Thoracic aorta (tissue), 2 donors: ENCODE measurements at places on chromosomes 6 and 20.

DNA sequence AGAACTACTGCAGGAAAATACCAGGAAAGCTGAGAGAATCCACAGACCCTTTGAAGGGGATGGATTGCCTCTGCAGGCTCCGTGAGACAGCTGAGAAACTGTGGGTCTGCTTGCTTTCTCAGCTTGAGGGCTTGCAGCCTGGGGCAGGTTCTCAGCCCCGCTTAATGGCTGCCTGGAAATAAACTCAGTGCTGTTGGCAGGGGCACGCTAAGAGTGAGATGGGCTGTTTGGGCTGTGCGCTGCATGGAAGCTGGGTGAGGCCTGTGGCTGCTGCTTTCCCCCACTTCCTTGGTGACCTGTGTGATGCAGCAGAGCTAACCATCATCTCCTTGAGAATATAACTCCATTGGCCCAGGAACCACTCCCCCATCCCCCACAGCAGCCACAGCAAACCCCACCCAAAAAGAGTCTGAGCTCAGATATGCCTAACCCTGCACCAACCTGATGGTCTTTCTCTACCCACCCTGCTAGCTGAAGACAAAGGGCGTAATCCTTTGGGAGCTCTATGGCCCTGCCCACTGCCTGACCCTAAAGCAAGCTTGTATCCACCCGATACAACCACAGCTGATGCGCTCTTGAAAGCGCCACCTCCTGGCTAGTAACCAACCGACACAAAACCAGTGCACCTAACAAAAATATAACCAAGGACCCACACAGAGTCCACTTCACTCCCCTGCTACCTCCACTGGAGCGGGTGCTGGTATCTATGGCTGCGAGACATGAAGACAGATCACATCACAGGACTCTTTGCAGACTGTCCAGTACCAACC, 800.6 kb upstream of the MAP3K7 start:
- no peak for DNase-seq

DNA sequence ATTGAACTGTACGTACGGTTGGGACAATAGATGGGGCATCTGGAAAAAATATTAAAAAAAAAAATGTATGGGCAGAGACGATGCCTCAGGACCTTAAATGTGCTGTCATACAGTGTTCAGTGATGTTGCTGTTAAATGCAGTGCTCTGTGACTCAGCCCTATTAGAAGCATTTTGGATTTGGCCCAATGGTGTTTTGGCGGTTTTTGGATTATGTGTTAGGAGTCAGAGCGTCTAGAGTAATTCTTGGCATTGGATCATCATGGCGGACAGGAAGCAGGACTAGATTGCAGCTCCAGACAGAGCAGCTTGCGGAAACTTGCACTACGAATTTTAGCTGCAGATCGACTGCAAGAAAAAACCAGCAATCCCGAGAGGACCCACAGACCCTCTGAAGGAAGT, 280.0 kb downstream of the SOX4 start:
- peak; percentile 65 for DNase-seq

DNA sequence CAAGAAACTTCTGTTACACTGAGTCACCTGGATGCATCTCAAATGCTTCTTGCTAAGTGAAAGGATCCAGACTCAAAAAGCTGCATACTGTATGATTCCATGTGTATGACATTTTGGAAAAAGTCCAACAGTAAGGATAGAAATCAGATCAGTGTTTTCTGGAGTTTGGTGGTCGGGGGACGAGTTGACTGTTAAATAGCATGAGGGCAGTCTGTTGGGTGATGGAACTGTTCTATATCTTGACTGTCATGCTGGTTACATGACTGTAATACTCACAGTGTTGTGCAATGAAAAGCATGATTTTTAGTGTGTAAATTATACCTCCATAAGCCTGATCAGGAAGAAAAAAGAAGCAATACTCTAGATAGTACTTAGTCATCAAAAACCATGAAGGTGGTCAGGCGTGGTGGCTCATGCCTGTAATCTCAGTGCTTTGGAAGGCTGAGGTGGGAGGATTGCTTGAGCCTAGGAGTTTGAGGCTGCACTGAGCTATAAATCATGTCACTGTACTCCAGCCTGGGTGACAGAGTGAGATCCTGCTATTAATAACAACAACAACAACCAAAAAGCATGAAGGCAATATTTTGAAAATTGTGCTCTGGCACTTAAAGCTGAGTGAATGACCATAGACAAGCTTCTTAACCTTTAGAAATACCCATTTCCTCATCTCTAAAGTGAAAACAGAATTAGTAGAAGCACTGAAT, 30.5 kb upstream of the SASH1 start:
- DNase-seq: no peak

GRCh38 chr6:2556761-2557160, 194.0 kb downstream of the MYLK4 start:
- no peak for DNase-seq

DNA sequence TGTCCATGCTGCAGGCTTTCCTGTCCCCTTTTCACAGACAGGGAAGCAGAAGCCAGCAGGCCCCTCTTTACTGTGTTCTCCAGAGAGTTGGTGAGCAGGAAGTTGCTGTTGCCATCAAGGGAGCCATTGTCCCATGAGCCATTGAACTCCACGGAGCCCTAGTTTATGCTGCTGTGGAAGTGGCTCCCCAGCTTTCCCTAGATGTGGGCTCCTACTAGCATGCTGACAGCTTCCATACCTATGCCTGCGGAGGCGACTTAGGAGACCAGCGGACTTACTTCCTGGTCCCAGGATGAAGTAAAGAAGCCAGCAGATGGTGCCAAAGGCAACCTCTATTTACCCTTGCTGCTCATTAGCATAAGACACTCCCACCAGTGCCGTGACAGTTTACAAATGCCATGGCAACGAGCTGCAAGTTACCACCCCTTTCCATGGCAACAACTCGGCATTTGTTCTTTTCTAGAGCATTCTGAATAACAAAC, 30.8 kb upstream of the FKBP1A start:
- no peak for DNase-seq

GRCh38 chr6:967701-968100, 274.8 kb upstream of the EXOC2 start:
- DNase-seq: no peak

GRCh38 chr6:21826023-21826422, 232.5 kb downstream of the SOX4 start:
- no peak for DNase-seq

- no peak for DNase-seq
Observed at GRCh38 chr20:57747861-57748481, 38.2 kb upstream of the PMEPA1 start.

DNA sequence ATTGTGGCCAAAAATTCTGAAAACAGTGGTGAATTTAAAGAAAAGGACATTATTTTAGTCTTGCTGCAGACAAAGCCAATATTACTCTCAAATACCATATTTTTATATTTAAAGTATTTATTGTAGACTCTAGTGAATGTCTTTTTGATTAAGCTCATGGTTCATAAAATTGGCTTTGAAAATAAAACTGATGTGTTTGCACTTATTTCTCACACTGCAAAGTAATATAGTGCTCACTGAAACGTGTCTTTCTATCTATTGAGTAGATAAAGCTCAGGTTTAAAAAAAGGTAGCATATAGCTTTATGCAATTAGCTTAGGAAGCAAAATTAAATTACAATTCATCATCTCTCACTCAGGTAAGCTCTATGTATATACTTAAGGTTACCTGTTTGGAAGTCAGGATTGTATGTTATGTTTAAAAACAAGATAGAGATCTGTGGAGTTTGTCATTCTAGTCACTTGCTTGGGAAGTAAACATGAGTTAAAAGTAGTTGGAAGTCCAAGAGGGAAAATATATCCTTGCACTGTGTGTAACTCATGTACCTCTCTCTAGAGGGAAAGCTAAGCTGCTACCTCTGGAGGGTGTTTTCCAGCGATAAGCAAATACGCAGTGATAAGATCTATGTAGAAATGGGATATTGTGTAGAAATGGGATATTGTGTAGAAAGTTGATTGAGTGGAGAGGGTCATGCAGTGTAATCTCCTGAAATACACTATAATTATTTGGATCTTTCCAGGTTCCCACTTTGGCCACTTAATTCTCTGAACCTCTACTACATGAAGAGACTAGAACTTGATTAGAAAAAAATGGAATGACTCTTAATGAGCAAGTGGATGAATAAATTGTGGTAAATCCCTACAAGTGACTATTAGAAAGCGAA, 29.9 kb upstream of the SPTLC3 start:
- DNase-seq: no peak

DNA sequence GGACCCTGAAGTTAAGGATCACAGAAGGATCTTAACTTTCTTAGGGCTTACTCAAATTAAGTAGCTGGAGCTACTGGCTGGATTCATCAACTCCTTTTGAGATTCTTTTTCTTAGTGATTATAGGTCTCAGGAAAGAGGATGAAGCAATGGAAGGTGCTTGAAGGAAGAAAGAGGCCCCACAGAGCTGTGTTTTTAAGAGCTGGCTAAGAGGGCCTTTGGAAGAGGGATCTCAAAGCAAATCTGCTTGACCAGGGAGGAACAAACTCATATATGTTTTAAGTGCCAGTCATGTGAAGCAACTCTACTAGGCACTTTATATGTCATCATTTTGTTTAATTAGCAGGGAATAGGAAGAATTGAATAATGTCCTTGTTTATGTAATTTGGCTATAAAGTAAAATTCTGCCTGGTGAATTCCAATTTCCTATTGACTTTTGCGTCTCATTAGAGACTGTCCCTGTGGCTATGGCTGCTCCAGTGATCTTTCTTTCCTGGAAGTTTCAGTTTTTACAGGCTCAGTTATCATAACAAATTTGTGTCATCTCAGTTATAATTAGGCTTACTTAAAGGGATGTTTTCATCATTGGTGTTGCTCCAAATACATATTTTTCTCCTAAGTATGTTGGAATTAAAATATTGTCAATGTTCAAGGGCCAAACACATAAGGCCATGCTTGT, 222.8 kb upstream of the CITED2 start:
- no peak for DNase-seq

- no peak for DNase-seq
Observed at GRCh38 chr6:64415926-64416325, 780.3 kb downstream of the PHF3 start.

DNA sequence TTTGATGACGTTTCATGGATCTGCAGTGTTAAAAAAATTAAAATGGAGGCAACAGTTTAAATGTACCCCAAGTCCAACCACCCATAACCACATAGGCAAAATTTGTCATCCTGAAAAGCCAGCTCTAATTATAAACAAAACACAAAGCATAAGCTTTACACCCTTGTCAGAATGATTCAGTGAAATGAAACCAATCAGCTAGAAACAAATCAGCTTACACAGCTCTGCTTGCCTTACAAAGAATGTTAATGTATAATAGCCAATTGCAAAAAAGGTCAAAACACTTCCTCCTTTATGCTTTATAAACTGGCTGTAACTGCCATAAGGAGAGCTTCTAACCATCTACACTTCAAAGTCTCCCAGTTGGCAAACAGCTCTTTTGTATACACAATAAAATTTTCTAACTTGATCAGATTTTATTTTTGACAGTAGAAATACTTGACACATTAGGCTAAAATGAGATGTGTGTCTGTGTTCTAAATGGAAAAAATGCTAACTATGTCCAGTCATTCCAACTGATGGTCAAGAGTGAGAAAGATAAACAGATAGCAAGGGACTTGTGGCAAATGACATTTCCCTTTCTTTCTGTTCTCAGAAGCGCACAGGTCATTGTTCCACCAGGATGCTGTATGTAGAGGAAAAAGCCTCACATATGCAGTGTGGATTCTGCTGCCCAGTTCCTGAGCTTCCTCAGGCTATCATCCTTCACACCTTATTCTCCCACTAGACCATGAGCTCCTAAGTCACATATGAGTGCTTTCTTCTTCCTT, 344.3 kb upstream of the ID4 start:
- no peak for DNase-seq

DNA sequence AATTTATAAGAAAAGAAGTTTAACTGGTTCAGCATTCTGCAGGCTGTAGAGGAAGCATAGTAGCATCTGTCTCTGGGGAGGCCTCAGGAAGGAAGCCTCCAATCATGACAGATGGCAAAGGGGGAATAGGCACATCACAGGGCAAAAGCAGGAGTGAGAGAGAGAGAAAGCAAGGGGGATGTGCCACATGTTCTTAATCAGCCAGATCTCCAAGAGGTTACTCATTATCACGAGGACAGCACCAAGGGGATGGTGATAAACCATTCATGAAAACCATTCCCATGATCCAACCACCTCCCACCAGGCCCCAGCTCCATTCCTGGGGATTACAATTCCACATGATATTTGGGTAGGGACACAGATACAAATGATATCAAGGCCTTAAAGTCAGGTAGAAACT, 217.5 kb upstream of the TCF21 start:
- no peak for DNase-seq

- no peak for DNase-seq
Observed at GRCh38 chr6:118100717-118101116, 193.7 kb downstream of the SLC35F1 start.

DNA sequence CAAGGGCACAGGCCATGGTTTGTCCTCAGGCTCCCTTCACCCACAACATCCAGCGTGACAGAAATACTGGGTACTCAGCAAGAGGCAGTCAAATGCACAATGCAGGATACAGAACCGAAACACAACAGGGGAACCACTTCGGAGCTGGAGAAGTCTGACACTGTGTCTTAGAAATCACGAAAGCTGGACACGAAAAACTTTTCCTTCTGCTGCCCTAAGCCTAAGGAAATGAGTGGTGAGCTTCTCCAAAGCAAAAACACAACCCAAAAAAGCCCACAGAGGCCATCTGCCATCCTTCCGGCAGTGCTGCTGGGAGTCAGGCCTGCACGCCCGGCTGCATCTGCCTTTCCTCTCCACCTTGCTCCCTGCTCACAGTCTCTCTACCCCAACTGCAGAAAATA, 106.3 kb downstream of the SLC23A2 start:
- no peak for DNase-seq

DNA sequence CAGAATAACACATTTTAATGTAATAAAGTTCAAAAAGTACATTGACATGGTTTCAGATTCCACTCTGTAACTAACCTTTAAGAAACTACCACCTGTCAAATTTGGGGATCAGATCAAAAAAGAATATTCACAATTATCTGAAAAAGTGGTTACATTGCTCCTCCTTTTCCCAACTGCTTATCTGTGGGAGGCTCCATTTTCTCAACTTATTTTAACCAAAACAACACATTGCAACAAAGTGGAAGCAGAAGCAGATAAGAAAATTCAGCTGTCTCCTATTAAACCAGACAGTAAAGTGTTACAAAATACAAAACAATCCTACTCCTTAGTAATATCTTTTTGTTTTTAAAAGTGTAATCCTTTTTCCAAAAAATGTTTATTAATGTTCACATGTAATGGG, 61.4 kb downstream of the PDSS2 start:
- no peak for DNase-seq

DNA sequence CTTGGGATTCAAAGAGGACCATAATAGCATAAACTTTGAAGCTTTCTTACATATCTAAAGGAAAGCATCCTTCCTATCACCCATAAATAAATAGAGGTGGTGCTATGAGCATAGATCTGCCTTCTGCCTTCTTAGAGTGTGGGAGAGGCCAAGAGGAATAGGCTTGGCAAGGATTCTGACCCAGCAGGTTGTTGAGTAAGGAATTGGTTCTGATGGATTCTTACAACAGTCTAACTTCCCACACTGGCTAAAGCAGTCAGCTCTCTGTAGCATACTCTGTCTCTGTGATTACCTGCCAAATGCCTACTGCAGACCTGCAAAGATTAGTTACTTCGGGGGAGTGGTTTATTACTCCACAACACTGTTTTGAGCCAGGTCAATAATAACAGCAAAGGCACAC, 198.0 kb upstream of the RAB32 start:
- no peak for DNase-seq
